CD4-positive, CD25-positive, alpha-beta regulatory T cell (primary cell): ENCODE measurements at places on chromosomes 6 and 20.

- peaks cover 2% of the 10 kb centered on the region for H3K27me3 ChIP-seq
- no peaks in the 10 kb centered on the region for H3K36me3 ChIP-seq
- no peak for DNase-seq
- no peak overlapping the region for H3K27ac ChIP-seq
Observed at GRCh38 chr20:34328928-34329677, 25.9 kb upstream of the AHCY start.

DNA sequence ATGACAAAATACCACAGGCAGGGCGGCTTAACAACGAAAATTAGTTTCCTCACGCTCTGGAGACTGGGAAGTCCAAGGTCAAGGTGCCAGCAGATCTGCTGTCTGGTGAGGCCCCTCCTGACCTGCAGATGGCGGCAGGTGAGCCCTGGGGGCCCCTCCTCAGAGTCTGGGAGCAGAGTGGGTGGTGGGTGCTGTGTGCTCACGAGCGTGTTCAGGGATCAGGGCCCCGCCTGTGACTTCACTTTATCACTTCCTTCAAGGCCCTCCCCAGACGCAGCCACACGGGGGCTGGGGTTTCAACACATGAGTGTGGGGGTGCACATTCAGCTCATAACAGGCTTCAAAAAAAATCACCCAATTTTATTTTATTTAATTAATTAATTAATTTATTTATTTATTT is 39.3 kb downstream of the SLC2A4RG start:
- H3K36me3 ChIP-seq: no peaks in the 10 kb centered on the region
- no peaks in the 10 kb centered on the region for H3K4me1 ChIP-seq
- H3K27ac ChIP-seq: no peak overlapping the region
- DNase-seq: no peak

DNA sequence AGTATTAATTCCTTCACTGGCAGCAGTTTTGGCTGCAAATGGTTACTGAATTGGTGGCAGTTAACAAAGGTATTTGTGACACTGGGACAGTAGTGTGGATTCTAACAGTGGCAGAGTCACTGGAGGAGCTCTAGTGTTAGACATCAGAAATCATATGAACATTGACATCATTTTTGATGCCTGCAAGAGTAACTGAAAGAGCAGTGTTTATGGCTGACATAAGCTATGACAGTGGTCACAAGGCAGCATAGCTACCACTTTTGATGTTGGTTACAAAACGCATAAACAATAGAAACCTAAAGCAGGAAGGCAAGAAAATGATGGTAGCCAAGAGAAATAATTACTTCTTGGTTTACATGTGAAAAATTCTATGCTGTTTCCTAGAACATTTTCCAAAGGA is 326.7 kb upstream of the MAN1A1 start:
- no peak overlapping the region for H3K27ac ChIP-seq
- H3K4me1 ChIP-seq: no peaks in the 10 kb centered on the region
- no peaks in the 10 kb centered on the region for H3K36me3 ChIP-seq
- no peak overlapping the region for H3K4me3 ChIP-seq

GRCh38 chr6:36333931-36334725 is 2.6 kb downstream of the BNIP5 start:
- no peak overlapping the region for H3K4me3 ChIP-seq
- no peaks in the 10 kb centered on the region for H3K36me3 ChIP-seq
